ENCODE measurements at places on chromosomes 1 and 21.

GRCh38 chr1:57033222-57034001, 67.6 kb upstream of the C8B start:
- DNase-seq = no peak

DNA sequence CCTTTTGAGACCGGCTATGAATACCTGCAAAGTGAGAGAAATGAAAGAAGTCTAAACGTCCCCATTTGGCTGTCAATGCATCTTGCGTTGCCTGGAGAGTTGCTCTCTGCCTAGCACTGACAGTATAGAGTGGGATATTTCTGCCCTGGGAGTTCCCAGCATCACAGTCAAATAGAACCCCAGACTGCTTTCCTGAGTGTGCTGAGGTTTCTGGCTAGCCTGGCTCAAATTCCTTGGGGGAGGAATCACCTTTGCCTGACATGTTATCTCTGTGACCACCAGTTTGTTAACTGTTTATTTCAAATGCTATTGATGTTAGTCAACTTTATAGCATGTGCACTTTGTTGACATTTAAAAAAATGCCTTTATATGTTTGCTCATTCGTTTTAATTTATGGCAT, 212.0 kb upstream of the FAM78B start:
- no peak for DNase-seq

DNA sequence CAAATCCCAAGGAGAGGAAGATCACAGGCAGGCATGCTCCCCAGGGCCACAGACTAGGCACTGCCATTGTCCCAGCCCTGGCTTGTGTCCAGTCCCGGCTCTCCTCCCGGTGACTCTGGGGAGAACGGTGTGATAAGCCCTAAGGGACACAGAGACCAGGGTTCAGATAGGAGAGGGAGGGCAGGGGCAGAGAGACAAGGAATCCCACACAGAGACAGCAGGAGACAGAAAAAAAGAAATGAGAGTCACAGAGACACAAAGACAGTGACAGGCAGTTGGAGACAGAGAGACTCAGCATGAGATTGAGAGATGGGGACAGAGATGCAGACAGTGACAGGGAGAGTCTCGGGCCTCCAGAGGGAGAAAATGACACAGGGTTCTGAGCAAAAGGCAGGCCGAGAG, 361 bp downstream of the INSRR start:
- DNase-seq = no peak

DNA sequence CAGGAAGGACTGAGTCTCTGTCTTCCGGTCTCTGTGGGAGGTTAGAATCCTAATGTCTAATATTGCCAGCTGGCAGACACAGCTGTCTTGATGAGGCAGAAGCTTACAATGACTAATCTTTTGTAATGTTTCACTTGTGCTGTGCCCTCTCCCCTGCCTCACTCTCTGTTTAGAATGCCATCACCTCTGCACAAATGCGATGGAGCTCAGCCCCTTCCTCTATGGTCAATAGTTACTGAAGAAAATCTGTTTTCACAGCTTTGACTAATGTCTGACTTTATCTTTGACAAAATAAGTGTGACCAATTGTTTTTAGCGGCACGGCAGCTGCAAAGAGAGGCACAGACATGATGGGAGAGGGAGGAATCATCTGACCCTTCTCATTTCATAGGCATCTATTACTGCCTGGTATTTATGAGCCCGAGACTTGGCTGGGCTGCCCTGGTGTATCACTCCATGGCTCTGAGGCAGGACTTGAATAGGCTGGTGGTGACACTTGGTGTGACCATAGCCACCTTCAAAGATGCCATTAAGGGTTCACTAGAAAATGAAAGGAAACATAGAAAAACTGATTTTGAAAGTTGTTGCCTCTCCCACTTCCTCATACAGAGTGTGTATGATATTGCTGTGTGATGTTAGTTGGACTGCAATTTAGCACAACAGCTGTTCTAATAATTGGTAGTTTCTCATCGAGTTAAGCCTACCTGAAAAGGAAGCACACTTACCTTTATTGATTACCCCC, 163.2 kb upstream of the NBPF11 start:
- DNase-seq = peak; percentile 70

DNA sequence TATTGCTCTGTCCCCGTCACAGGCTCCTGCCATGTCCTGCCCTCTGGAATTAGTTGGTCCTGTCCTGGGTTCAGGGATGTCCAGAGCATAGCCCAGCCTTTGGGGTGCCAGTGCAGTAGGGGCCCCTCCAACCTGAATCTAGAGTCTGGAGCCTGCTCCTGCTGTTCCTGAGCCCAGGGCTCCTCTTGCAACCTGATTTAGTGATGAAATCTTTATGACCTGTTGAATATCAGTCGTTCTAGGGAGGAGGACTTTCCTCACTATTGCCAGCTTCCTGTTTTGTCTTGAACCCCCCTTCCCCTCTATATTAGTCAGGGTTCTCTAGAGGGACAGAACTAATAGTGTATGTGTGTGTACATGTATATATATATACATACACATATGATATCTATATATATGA, 42.5 kb upstream of the STUM start:
- no peak for DNase-seq

GRCh38 chr1:61053712-61054600, 28.4 kb upstream of the NFIA start:
- no peak for DNase-seq

- DNase-seq = no peak
Observed at GRCh38 chr1:237091691-237092090, 49.7 kb downstream of the RYR2 start.

- peak; percentile 53 for DNase-seq
Observed at GRCh38 chr1:110746644-110747259, 72.0 kb upstream of the KCNA3 start.
